ENCODE measurements at places on chromosomes 11 and 22. TPM values are rescaled to one million over a fixed set of nuclear protein-coding genes. Genes with fewer than 3 reads are reported as not detected.

RAB36 gene
- total RNA-seq = 7.5 TPM

RNH1 gene
- total RNA-seq = 170 TPM

CCDC87 gene
- 0.84 TPM for total RNA-seq

HEPHL1 gene
- not detected for total RNA-seq

ART1 gene
- not detected for total RNA-seq

LPXN gene
- total RNA-seq = 2.5 TPM

TLCD5 gene
- total RNA-seq = 7.2 TPM

TBX10 gene
- not detected for total RNA-seq

OR4A16 gene
- total RNA-seq = not detected

RAG2 gene
- total RNA-seq = not detected

OR8G1 gene
- not detected for total RNA-seq

YAP1 gene
- 53.8 TPM for total RNA-seq

TSPAN18 gene
- total RNA-seq = 2.7 TPM

DERL3 gene
- 0.68 TPM for total RNA-seq

CRYBA4 gene
- not detected for total RNA-seq

ACRV1 gene
- total RNA-seq = not detected
